ENCODE measurements at places on chromosomes 1 and 21. TPM values are rescaled to one million over a fixed set of nuclear protein-coding genes. Genes with fewer than 3 reads are reported as not detected.

Gene CFHR5
- total RNA-seq: not detected

Gene SYPL2
- 0.75 TPM for total RNA-seq

Gene ATP6V1G3
- not detected for total RNA-seq

Gene LDLRAD2
- total RNA-seq: not detected

Gene NES
- 32.2 TPM for total RNA-seq

Gene ADARB1
- total RNA-seq: 5.6 TPM

Gene LRRC71
- total RNA-seq: not detected

Gene CD52
- total RNA-seq: not detected

Gene CFAP74
- total RNA-seq: not detected

Gene IFNLR1
- total RNA-seq: not detected

Gene OR4F16
- total RNA-seq: not detected

Gene NPHS2
- total RNA-seq: not detected

Gene MAB21L3
- total RNA-seq: 0.11 TPM

Gene S100A2
- 2.4 TPM for total RNA-seq

Gene TTC24
- not detected for total RNA-seq
